AML-193 (cell line): ENCODE measurements at places on chromosomes 6 and 20.
A peak's percentile ranks its signal among the peaks of the same experiment; 100 is the strongest.

DNA sequence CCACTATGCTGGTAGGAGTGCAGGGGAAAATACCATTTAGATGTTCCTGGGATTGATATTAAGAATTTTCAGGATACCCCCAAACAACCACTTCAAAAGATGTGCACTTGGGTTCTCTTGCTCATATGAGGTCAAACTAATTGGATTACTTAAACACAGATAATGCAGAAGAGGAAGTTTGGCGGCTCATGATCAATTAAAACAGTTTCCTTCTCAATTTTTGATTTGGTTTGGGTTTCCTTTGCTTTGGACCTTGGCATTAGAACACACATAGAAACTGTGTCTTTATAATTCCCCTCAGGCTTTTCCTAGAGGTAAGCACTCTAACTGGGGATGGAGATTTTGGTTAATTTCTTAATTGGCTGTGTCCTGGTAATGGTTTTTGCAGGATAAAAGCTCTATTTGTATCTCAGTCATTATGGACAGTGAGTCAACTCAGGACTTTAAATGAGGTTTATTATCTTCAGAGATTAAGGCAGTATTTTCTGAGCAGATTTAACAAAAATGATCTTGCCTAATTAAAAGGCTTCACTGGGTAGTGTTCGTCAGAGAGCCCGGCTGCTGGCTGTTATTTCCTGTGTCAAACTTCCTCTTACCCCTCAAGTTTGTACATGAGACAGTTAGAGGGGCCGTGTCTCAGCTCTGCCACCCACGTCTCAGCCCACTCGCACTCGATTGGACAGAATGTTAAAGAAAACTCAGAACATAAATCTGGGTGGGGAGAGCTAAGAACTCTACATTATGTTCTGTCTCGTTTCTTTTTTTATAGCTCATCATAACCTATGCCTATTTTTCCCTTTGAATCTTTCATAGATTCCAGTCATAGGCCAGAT lies 50.3 kb upstream of the PREP start:
- DNase-seq, result peak; percentile 39

- DNase-seq, result no peak
These were observed 122.7 kb upstream of the BEND6 start for GRCh38 chr6:56832225-56832624.

DNA sequence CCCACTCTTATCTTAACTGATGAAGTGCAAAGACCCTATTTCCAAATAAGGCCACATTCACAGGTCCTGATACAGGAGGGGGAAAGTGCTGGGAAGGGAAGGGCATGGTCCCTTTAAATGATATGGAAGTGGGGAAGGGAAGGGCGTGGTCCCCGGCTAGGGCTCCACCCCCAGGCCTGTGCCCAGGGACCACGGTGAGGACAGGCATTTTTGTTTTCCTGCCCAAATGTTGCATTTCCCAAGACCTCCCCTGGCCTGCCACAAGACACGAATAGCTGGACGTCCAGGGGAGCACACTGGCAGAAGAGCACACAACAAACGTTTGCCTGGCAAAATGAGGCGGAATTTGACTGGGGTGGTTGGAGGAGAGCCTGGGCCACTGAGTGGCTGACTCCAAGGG lies 16.1 kb upstream of the HFE start:
- DNase-seq, result no peak

- peak; percentile 33 for DNase-seq
These were observed at the start of gene MYBL2 for GRCh38 chr20:43666376-43667328. TSS of gene MYBL2 (plus strand) at chr20:43667114. CDS start at chr20:43667284, 170 bp downstream.

- DNase-seq, result no peak
These were observed 12.2 kb downstream of the IGF2R start for GRCh38 chr6:159981071-159981402.

DNA sequence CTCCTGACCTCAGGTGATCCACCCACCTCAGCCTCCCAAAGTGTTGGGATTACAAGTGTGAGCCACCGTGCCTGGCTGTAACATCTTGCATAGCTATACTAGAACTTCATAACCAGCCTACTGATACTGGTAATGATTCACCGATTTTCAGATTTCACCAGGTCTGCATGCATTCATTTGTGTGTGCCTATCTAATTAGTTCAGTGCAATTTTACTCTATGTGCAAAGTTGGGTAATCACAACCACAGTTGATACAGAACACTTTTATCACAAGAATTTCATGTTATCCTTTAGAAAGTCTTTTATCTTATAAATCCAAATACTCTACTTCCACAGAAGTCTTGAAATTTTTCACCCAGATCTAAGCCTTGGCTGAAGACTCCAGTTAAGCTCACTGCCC lies 22.2 kb downstream of the FASTKD5 start:
- no peak for DNase-seq

GRCh38 chr20:51541189-51542032 lies 1.1 kb downstream of the NFATC2 start:
- peak; percentile 73 for DNase-seq

DNA sequence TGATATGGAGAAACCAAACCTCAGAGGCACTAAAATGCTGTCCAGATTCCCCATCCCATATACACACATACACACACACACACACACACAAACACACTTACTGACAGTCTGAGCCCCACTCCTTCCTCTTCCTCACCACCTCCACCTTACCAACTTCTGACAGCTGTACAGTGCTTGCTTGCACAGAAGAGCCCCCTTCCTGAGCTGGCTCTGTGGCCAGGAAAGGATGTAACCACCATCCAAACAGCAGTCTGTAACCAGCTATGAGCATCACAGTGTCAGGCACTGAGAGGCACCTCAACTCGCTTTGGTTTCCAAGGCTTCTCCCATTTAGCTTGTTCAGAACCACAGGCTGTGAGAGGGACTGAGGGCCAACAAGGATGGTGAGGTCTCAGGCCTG lies 5.9 kb upstream of the C6orf136 start:
- no peak for DNase-seq

DNA sequence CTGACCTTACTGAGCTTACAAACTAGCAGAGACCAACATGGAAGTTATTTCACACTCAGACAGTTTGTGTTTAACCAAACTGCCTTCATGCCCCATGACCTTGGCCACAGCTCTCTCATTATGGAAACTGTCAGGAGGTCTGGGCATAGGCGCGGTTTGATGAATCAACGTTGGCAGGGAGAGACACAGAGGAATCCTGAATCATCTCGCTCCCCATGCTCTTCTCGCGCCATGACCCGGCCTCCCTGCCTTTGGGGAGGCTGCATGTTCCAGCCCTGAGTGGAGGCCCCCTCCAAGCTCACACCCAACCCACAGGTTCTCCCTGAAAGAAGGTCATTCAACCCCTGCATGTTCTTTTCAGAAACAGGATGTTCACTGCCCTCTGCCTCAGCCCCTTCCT lies 15.9 kb upstream of the GDAP1L1 start:
- no peak for DNase-seq

DNA sequence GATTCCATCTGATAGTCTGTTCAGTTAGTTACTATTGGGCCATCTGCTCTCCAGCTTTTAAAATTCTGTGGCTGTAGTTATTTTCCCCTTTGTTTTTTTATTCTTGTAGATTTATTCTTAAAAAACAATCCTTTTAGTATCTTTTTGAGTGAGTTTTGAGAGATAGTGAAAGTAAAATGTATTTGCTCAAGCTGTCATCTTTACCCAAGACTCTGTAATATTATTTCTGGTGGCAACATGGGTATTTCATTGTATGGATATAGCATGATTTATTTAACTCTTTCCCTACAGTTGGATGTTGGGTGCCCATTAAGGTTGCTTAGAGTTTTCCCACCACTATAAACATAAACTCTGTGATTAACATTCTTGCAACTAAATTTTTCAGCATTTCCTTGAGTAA lies 24.6 kb downstream of the STK4 start:
- no peak for DNase-seq

GRCh38 chr20:9388813-9389161 lies 125.6 kb upstream of the LAMP5 start:
- DNase-seq, result no peak
